ENCODE measurements at places on chromosomes 12 and 14.
A peak's percentile ranks its signal among the peaks of the same experiment; 100 is the strongest.

DNA sequence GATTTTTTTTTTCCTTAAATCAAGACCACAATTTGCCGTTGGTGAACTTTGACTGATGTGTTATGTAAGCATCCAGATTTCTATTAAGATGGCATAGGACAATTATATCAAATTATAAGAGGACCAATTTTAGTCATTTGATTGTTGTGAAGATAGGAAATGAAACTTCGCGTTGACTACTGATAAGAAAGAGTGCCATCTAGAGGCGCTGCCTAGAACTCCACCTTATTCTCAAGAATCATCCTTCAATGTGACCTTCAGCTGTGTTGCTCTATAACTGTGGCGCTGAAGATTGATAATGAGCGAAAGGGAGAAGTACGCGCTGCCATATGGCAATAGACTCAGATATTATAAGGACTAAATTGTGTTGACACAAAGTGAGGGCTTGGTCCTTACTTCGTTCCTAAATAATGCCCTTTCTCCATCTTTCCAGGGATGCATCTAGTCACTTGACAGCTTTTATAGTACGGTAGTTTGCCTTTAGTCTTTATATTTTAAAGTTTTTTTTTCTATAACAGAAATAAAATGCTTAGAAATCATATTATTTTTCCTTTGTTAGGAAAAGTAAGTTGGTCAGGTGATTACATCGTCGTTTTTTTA is 350.8 kb upstream of the STXBP6 start:
- no peak overlapping the region for H3K27ac ChIP-seq
- no peaks in the 10 kb centered on the region for H3K4me1 ChIP-seq
- no peak overlapping the region for H3K4me3 ChIP-seq
- H3K36me3 ChIP-seq = no peaks in the 10 kb centered on the region
- H3K27me3 ChIP-seq = no peaks in the 10 kb centered on the region
- peak; percentile 55 for DNase-seq

GRCh38 chr12:13222076-13222475 is 25.6 kb downstream of the EMP1 start:
- no peak overlapping the region for H3K27ac ChIP-seq
- H3K36me3 ChIP-seq = no peaks in the 10 kb centered on the region
- H3K27me3 ChIP-seq = peaks cover under 1% of the 10 kb centered on the region
- H3K4me1 ChIP-seq = no peaks in the 10 kb centered on the region
- no peak for DNase-seq

GRCh38 chr14:92627707-92628215 is 114.2 kb downstream of the RIN3 start:
- no peaks in the 10 kb centered on the region for H3K27me3 ChIP-seq
- no peak overlapping the region for H3K4me3 ChIP-seq
- H3K4me1 ChIP-seq = no peaks in the 10 kb centered on the region
- DNase-seq = no peak
- H3K36me3 ChIP-seq = no peaks in the 10 kb centered on the region

DNA sequence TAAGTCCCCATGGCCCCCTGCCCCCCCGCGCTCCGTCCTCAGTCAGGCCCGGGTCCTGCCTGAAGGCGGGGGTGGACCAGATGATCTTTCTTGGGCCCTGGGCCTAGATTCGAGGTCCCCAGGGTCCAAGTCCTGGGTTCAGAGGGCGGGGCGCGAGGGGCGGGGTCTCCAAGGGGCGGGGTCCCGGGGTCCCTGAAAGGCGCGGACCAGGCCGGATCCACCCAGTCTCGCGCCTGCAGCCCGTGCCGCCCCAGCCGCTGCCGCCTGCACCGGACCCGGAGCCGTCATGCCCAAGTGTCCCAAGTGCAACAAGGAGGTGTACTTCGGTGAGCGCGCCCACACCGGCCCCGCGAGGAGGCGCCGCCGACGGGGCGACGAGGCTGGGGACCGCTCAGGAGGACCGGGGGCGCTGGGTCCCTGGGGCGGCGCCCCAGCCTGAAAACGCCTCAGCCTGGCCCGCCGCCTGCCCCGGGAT is 325 bp downstream of the CRIP1 start:
- H3K27me3 ChIP-seq = no peaks in the 10 kb centered on the region
- H3K27ac ChIP-seq = no peak overlapping the region
- H3K36me3 ChIP-seq = no peaks in the 10 kb centered on the region
- DNase-seq = no peak
- H3K4me1 ChIP-seq = peaks cover 50% of the 10 kb centered on the region

- H3K4me3 ChIP-seq = no peak overlapping the region
- H3K36me3 ChIP-seq = no peaks in the 10 kb centered on the region
- no peaks in the 10 kb centered on the region for H3K4me1 ChIP-seq
- H3K27me3 ChIP-seq = no peaks in the 10 kb centered on the region
These were observed 88.9 kb upstream of the SLC38A2 start for GRCh38 chr12:46461459-46461858.

- no peak overlapping the region for H3K27ac ChIP-seq
- no peaks in the 10 kb centered on the region for H3K4me1 ChIP-seq
- DNase-seq = no peak
- no peaks in the 10 kb centered on the region for H3K27me3 ChIP-seq
- H3K4me3 ChIP-seq = no peak overlapping the region
These were observed 56.3 kb downstream of the KCNH5 start for GRCh38 chr14:62988967-62989366.

- no peak overlapping the region for H3K27ac ChIP-seq
- H3K4me1 ChIP-seq = peaks cover 5% of the 10 kb centered on the region
- no peak for DNase-seq
- no peaks in the 10 kb centered on the region for H3K36me3 ChIP-seq
- no peak overlapping the region for H3K4me3 ChIP-seq
- H3K27me3 ChIP-seq = no peaks in the 10 kb centered on the region
These were observed 177.9 kb upstream of the NUDT4 start for GRCh38 chr12:93199831-93200236.

DNA sequence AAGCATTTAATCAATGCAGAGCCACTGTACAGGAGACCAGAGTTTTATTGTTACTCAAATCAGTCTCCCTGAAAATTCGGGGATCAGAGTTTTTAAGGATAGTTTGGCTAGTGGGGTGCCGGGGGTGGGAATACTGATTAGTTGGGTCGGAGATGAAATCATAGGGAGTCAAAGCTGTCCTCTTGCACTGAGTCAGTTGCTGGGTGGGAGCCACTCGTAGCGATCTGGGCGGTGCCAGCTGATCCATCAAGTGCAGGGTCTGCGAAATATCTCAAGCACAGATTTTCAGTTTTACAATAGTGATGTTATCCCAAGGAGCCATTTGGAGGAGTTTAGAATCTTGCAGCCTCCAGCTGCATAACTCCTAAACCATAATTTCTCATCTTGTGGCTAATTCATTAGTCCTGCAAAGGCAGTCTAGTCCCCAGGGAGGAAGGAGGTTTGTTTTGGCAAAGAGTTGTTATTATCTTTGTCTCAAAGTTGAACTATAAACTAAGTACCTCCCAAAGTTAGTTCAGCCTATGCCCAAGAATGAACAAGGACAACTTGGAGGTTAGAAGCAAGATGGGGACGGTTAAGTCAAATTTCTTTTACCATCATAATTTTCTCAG is 169.4 kb upstream of the PLEKHG7 start:
- no peaks in the 10 kb centered on the region for H3K27me3 ChIP-seq
- H3K4me3 ChIP-seq = no peak overlapping the region
- H3K27ac ChIP-seq = no peak overlapping the region
- no peak for DNase-seq
- peaks cover 7% of the 10 kb centered on the region for H3K4me1 ChIP-seq

DNA sequence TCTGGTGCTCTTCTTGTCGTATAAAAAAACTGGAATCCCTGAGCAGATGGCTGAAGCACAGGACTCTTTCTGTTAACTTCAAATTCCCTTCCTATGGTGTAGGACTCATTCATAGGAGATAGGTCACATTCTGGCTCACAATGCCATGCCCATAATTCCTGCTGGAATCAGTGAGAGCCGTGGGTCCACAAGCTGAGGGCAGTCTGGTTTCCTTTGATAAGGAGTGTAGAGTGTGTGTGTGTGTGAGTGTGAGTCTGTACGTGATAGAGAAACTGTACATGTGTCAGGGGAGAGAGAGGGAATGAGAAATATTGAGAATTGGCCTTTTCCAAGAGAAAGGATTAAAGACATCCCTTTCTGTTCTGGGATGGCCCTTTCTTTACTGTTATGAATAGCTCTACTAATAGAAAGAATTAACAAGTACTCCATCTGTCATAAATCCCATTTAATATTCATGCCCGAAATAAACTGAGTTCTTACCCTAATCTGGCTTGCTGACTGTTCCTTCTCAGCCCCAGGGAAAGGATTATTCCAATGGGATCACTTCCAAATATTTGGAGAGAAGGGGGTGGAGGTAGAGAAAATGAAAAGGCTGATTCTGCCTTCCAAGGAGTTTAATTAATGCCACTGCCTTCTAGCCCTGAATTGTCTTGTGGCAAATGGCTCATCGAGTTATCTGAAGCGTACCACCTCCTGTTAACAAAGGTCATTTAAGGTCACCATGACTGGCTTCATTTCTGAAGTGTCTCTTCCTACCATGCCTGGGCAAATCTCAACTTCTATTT is 79.0 kb downstream of the TMX1 start:
- no peaks in the 10 kb centered on the region for H3K36me3 ChIP-seq
- no peaks in the 10 kb centered on the region for H3K27me3 ChIP-seq
- H3K27ac ChIP-seq = no peak overlapping the region

DNA sequence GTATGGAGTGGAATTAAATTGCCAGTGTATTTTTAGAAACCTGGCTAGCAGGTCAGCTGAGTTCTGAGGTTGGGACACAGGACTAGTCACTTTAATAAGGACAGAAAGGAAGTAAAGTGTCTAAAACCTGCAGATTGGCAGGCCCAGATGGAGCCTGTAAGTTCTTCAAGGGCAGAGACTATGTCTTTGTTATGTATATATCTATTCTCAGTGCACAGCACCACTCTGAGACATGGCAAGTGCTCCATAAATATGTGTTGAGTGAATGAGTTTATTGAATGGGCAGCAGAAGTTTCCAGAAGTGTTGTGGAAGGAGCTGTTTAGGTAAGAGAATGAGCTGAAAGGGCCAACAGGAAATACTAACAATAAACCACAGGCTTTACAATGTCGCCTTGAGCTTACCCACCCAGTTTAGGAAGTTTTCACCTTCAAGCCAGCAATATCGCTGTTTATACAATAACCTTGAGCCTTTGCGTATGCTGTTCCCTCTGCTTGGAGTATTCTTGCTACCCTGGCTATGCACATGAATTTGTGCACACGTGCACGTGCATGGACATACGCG is 109.5 kb upstream of the TMPO start:
- no peaks in the 10 kb centered on the region for H3K27me3 ChIP-seq
- H3K36me3 ChIP-seq = no peaks in the 10 kb centered on the region
- DNase-seq = no peak

GRCh38 chr14:63896278-63896720 is 43.5 kb downstream of the SYNE2 start:
- no peak for DNase-seq
- H3K4me1 ChIP-seq = peaks cover 8% of the 10 kb centered on the region
- no peak overlapping the region for H3K27ac ChIP-seq
- no peaks in the 10 kb centered on the region for H3K27me3 ChIP-seq

GRCh38 chr12:75943730-75944096 is 87.9 kb downstream of the PHLDA1 start:
- no peaks in the 10 kb centered on the region for H3K27me3 ChIP-seq
- H3K36me3 ChIP-seq = no peaks in the 10 kb centered on the region
- no peak for DNase-seq
- no peaks in the 10 kb centered on the region for H3K4me1 ChIP-seq
- no peak overlapping the region for H3K27ac ChIP-seq
- H3K4me3 ChIP-seq = no peak overlapping the region

DNA sequence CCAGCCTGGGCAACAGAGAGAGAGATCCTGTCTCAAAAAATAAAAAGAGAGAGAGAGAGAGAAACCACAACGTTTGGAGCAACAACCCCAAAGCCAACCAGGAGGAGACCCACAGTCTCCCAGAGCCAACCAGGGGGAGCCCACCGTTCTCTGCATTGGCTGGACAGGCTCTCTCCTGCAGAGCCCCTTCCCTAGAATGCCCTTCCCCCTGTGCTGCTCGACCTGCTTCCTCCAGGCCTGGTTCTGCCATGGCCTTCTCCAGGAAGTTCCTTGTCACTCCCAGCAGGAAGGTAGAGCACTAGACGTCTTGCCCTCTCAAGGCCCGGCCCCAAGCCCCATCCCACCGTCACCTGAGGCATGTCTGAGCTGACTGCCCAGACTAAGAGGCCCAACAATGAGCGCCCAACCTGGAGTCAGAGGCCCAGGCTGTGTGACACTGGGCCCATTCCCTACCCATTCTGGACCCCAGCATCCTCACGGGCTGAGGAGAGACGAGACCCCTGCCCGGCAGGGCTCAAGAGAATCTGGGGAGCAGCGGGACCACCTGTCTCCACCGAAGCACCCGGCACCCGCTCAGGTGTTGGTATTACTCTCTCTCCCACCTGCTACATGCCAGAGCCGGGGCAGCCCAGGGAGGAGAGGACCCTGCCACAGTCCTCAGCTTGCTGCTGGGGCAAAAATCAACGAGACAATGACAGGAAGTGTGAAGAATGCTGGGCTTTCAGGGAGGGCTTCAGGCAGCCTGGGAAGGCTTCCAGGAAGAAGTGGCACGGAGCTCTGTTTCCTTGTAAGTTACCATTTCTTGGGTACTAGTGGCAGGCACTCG is 61.2 kb downstream of the DIO3 start:
- H3K4me1 ChIP-seq = peaks cover 16% of the 10 kb centered on the region
- no peaks in the 10 kb centered on the region for H3K27me3 ChIP-seq
- H3K27ac ChIP-seq = no peak overlapping the region
- no peak overlapping the region for H3K4me3 ChIP-seq

DNA sequence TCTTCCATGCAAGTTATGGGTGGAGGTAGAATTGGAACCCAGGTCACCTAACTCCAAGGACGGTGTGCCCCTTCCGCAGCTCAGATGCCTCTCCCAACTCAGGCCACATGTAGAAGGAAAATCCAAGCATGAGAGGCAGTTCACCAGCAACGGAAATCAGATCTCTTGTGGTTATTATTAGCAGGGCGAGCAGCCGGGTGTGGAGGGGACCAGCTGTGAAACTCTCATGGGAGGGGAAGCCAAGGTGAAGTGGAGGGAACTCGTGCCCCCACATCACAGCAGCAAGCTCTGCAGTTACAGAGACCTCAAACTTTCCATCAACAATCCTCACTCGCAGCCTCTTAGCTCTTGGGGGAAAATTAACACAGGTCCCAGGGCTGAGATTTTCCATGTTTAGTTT is 79.7 kb downstream of the KSR2 start:
- H3K27me3 ChIP-seq = no peaks in the 10 kb centered on the region
- no peak for DNase-seq
- no peaks in the 10 kb centered on the region for H3K4me1 ChIP-seq
- H3K36me3 ChIP-seq = no peaks in the 10 kb centered on the region
- no peak overlapping the region for H3K4me3 ChIP-seq
- H3K27ac ChIP-seq = no peak overlapping the region

GRCh38 chr14:95657454-95657853 is 28.8 kb upstream of the TCL1B start:
- peaks cover 7% of the 10 kb centered on the region for H3K27me3 ChIP-seq
- no peak overlapping the region for H3K27ac ChIP-seq
- H3K36me3 ChIP-seq = no peaks in the 10 kb centered on the region
- H3K4me3 ChIP-seq = no peak overlapping the region
- peaks cover 4% of the 10 kb centered on the region for H3K4me1 ChIP-seq
- no peak for DNase-seq
